AG04449 (cell line): ENCODE measurements at places on chromosomes 2 and 18.

- no peak for DNase-seq
Observed at GRCh38 chr2:233481368-233482142, 85.0 kb downstream of the USP40 start.

GRCh38 chr2:182191061-182191460, 205.4 kb downstream of the PPP1R1C start:
- DNase-seq: no peak

DNA sequence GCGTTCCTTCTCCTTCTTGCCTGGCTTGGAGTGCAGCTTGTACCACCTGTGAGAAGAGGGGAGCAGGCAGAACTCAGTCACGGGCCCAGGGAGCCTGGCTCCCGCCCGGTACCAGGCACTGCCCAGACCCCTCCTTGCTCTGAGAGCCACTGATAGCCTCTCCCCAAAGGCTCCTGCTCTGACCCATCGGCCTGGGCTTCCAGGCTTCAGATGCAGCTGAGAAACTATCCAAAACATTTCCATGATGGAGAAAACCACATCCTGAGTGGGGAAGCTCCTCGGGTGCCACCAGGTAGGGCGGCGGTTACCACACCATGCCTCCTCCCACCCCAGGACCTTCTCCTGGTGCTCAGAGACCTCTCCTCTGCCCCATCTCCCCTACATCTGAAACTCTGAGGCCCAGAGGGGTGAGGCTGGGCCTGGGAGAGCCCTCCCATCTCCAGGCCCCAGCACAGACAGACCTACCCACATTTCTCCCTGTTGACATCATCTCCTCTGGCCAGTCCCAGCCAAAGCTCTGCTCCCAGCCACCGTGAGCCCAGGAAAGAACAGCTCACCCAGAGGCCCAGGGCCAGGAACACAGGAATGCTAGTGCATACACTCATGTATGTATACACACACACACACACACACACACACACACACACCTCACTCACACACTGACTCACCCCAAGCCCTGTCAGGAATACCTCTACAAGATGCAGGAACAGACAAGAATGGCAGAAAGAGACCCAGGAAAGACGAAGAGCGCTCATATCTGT, 17.9 kb upstream of the SFXN5 start:
- peak; percentile 98 for DNase-seq

DNA sequence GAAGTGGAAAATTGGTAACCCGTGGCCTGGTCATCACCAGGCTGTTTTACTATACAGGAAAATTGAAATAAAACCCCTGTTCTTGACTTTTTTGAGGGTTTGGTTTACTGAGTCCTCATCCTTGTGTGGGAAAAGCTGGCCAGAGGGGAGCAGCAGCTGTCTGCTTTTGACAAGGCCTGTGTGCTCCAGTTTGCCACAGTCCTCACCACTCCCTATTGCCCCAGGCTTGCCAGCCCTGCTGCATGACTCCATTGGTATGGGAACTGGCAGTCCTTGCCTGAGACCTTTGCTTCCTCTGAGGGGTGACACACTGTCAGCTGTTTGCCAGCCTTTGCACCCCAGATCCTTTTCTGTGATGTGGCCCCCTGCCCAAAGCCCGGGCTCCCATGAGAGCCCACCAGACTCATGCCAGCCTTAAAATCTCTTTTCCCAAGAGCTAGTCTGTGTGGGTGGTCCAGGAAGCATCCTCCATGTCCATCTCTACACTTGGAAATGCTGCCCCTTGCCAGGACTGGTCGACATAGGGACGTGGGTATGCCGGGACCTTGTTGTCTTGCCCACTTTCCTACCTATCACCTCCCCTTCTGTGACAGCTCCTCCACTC, 39.0 kb downstream of the GLI2 start:
- no peak for DNase-seq

DNA sequence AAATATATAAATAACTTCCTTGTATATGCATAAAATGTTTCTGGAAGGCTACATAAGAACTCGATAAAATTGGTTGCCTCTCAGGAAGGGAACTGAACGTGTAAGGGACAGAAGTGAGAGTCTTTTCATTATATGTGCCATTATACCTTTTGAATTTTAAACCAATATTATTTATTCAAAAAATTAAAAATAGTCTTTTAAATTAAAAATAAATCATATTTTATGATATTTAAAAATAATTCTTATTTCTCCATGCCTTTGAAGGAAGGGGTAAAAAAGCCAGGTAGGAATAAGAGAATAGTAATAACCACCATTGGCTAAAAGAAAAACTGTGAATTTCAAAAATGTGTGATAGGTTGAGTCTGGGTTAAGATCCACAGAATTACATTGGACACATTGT, 45.7 kb upstream of the C2orf74 start:
- DNase-seq: no peak

- DNase-seq: no peak
Observed at GRCh38 chr2:72544554-72544953, 281.3 kb downstream of the EXOC6B start.

DNA sequence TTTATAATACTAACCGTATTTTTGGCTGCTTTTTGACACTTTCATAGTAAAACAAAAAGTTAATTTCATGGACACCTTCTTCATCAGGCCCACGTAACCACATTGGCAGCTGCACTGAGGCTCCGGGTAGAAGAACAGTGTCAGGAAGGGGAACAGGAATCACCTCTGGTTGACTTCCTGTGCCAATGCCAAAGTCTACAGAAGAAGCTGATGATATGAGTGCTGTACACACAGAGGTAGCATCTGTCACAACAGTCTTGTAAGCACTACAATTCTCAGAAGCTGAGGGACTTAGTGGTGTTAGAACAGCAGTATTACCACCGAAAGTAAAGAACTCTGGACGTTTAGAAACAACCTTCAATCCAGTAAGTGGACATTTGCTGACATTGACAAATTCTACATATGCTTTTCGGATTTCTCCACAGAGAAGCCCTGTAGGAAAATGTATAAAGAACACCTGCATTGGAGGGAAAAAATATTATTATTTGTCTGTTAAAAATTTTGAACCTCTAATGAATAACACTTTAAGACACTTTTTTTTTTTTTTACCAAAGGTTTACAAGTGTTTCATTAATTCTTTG, 85.3 kb downstream of the TRAPPC8 start:
- no peak for DNase-seq

GRCh38 chr2:694906-695510, 17.8 kb upstream of the TMEM18 start:
- DNase-seq: no peak

- no peak for DNase-seq
Observed at GRCh38 chr2:19810148-19810547, 91.6 kb downstream of the TTC32 start.

DNA sequence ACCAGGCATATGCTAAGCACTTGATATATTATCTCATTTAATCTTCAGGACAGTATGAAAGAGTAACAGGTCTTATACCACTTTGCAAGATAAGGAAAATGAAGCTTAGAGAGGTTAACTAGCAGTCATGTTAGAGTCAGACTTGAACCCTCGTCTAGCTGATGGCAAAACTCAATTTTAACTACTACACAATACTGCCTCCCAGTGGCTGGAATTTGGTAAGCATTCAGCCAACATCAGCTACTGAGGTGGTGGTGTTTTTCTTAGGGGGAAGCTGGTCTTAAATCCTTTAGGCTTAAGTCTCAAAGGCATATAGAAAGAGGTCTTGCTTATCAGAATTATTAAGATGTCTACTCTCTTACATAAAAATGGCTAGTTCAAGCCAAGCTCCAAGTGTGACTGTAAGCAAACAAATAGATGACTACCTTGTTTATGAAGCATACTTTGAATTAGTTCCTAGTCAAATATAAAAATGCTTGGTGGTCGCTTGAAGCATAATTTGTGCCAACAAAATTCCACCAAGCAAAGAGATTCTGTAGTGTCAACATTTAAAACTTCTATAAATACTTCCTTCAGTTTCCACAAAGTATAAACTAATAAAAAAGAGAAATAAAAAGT, 325.4 kb upstream of the FIGN start:
- DNase-seq: no peak

DNA sequence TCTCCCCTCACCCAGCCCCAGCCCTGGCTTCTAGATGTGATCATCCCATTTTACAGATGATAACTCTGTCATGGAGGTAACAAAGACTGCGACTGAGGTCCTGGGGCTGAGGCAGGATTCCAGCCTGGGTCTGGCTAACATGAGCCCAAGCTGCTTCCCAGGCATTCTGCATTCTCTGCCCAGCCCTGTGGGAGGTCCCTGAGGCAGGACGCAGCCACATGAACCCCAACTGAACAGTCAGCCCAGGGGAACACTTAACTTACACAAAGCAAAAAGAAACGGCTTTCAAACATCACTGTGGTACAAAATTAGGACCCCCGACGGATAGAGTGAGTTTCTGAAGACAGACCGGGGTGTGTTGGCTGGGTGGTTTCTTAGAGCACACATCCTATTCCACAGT, 135.3 kb downstream of the ACKR3 start:
- DNase-seq: no peak

- DNase-seq: no peak
Observed at GRCh38 chr2:65075605-65076344, 19.6 kb downstream of the CEP68 start.

- no peak for DNase-seq
Observed at GRCh38 chr2:221570321-221570935, 1.7 kb downstream of the EPHA4 start.

GRCh38 chr2:1973636-1974035, 229.3 kb upstream of the PXDN start:
- no peak for DNase-seq

DNA sequence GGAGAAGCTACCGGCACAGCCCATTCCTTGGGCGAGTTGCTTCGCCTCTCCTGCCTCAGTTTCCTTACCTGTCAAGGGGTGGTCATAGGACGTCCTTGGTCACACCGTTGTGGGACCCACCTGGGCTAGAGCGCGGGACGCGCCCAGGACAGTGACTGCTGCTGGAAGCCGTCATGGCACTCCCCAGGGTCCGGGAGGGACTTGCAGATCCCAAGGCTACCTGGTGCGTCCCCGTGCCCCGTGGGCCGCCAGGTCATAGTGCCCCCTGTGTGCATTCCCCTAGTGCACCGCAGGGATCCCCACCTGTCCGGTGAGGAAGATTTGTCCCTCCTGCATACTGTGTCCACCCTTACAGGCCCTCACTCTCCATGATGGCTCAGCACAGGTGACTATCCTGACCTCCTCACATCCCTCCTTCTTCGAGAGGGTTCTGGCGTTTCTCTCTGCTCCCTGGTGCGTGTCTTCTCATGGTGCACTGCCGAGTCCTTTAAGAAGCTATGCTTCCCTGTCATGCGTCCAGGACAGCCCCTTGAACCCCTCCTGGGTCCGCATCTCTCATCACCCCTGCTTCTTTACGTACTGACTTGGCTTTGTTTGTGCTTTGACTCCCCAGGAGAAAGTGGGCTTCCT, 886 bp upstream of the STK25 start:
- no peak for DNase-seq

DNA sequence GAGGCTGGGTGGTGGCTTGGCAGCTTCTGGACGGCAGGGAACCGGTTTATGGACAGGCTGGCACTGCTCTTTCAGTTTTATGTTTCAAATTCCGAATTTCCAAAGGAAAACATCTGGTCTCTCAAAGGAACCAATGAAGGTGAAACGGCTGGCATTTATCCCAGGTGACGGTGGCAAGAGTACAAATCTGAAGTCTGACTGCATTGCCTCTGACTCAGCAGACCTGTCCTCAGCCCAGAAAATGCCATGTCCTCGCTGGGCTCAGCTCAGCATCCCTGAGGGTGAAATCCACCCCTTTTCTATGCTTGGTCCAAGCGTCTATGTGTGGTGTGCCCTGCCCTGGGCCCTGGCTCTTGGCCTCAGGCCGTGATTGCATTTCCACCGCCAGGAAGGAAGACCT, 38.1 kb downstream of the NAPG start:
- no peak for DNase-seq

GRCh38 chr2:239113615-239114014, 265.7 kb downstream of the TWIST2 start:
- DNase-seq: no peak

DNA sequence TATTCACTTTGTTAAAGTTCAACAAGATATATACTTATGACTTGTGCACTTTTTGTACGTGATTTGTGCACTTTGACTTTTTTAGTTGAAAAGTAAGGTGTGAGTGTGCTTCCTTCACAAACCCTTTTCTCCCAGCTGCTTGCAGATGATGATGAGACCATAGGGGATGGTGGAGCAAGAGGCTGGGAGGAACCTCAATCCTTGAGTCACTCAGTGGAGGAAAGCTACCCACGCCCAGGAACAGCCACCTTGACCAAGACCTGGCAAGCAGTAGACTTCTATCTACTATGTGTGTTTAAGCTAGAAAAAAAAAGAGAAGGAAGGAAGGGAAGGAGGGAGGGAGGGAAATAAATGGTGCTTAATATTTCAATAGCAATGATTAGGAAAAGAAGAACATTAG, 25.2 kb upstream of the TAF1B start:
- no peak for DNase-seq

DNA sequence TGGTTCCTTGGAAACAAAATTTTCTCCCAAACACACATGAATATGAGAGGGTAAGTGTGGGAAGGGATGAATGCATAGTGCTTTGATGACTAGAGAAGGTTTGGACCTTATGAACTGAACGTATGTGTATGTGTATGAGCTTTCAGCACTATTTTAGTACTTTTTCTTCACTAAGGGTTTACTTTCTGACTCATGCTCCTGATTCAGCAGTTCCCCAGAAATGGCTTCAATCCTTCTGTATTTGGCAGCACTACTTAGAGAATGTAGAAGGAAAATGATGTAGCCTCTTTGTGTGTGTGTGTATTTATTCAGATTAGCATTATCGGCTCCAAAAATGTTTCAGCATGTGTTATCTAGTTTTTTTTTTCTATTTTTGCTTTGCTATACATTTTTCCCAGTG, 22.2 kb downstream of the KCNJ3 start:
- DNase-seq: no peak

DNA sequence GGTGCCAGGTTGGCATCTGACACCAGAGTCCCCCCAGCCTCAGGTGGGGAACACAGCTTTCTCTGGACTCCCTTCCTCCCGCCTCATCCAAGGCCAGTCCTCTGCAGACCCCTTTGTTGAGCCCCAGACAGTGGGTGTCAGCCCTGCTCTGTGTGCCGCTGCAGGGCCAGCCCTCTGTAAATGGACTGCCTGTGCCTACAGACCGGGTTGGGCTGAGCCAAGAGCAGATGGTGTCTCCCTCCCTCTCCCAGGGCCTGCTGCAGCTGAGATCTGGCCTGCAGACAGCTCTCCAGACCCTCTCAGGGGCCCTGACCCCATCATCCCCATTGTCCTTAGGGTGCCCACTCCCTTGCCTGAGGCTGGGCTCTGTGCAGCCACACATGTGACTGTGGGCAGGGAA, 160.8 kb downstream of the KLHL29 start:
- DNase-seq: no peak

DNA sequence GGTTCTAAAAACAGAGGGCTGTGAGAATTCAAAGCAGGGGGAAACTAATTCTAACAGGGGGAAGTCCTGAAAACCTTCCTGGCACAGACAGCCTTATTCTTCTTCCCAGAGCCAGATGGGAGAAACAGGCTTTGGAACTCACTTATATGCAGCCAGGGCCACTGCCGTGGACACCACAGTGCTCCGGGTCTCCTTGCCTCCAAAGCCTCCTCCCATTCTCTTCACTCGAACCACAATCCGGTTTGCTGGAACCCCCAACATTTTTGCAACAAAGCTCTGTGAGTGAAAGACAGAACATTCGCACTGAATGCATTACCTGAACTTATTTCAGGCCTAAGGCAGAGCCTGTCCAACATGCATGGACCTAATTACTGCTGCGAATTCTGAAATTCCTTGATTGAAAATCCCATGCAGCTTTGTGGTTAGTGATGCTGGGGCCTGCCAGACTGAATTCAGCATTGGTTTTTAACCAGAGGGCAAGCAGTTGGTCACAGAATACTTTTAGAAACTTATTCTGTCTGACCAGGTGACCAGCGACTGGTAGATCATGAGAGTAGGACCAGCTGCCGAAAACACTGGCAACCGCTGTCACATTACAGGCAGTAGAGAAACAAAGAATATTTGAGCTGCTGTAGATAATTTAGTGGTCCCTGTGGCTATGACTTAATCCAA, 48.6 kb downstream of the XDH start:
- no peak for DNase-seq
